ENCODE measurements at places on chromosomes 5 and 9.

- no peak for DNase-seq
These were observed 94.2 kb downstream of the FOXD1 start for GRCh38 chr5:73354406-73354805.

DNA sequence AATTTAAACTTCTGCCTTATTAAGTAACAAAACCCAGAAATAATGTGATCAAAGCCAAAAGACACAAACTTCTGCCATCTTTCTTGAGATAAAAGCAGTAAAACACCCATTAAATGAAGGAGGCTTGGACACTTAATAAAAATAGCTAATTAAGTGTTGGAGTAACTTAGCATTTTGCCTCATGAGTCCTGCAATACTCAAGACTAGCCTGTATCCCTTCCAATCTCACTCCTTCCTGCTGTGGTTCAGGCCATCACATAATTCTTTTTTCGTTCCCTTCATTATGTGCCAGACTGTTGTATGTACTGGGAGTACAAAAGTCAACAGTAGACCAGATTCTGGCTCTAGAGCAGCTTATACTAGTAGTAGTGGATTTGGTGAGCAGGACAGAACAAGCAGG, 250.2 kb downstream of the NFIB start:
- no peak for DNase-seq

GRCh38 chr5:137344723-137345322, 154.3 kb downstream of the SPOCK1 start:
- DNase-seq, result peak; percentile 77

GRCh38 chr5:135251093-135251492, 147.9 kb downstream of the MACROH2A1 start:
- DNase-seq, result no peak

- DNase-seq, result no peak
These were observed 143.8 kb upstream of the CCDC152 start for GRCh38 chr5:42612750-42613366.
